ENCODE measurements at places on chromosomes 7 and 10.

DNA sequence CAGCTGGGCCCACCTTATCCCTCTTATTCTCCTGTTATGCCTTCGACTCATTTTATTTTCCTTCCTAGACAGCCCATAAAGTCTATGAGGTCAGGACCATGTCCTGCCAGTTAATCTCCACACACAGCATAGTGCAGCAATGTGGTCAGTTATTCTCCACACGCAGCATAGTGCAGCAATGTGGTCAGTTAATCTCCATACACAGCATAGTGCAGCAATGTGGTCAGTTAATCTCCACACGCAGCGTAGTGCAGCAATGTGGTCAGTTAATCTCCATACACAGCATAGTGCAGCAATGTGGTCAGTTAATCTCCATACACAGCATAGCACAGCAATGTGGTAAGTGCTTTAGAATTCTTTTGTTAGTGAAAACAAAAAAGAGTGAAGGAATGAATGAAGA lies 77.8 kb downstream of the TEX36 start:
- no peak for DNase-seq

DNA sequence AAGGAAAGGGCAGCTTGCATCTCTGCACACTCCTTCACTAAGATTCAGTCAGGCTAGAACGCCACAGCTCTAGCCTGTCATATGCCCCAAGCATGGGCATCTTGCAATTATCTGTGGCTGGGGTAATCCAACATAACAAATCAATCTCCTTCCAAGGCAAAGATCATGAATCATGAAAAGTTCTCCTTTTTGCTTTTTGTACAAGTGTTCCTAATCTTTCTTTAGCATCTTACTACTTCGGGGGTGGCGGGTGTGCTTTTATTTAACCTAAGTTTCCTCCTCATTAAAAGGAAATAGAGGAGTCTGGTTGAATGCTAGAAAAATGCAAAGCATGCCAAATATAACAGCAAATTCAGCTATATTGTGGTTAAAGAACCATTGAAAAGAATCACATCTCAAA lies 43.5 kb upstream of the NKX2-3 start:
- no peak for DNase-seq

GRCh38 chr7:26670290-26670689 lies 194.1 kb downstream of the SKAP2 start:
- no peak for DNase-seq

GRCh38 chr7:43799605-43800004 lies 41.1 kb downstream of the BLVRA start:
- DNase-seq = no peak

DNA sequence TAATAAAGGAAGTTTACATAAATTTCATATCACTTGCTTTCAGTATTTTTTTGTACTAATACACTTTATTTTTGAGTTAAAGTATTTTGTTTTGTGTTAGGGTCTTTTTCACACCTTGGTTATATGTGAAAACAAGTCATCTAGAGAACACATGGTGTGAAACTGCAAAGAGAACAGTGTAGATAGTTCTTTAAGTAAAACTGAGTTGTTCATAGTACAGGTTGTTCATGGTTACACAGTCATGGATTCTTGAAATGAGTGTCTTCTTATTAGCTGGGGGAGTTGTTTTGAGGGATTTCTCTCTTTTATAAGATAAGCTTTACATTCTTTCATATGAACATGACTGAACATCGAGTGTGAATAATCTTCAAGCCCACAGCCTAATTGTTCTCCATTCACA lies 244.2 kb downstream of the THSD7A start:
- DNase-seq = no peak

DNA sequence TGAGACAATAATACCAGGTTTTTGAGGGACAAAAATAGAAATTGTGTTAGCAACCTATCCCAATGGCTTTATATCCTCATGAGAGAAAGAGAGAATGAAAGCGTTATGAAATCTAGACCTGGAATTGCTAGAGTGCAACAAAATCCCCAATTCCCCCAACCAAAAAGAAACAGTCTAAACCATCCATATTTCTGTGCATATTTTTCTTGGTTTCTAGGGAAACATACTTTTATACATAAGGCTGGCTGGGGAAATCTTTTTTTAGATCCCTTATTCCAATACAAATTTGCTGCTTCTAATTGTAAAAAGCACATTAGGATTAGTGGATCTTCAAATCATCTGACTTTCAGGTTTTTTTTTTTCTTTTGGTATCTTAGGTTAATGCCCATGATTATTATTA lies 277.0 kb upstream of the SEMA3A start:
- DNase-seq = no peak

DNA sequence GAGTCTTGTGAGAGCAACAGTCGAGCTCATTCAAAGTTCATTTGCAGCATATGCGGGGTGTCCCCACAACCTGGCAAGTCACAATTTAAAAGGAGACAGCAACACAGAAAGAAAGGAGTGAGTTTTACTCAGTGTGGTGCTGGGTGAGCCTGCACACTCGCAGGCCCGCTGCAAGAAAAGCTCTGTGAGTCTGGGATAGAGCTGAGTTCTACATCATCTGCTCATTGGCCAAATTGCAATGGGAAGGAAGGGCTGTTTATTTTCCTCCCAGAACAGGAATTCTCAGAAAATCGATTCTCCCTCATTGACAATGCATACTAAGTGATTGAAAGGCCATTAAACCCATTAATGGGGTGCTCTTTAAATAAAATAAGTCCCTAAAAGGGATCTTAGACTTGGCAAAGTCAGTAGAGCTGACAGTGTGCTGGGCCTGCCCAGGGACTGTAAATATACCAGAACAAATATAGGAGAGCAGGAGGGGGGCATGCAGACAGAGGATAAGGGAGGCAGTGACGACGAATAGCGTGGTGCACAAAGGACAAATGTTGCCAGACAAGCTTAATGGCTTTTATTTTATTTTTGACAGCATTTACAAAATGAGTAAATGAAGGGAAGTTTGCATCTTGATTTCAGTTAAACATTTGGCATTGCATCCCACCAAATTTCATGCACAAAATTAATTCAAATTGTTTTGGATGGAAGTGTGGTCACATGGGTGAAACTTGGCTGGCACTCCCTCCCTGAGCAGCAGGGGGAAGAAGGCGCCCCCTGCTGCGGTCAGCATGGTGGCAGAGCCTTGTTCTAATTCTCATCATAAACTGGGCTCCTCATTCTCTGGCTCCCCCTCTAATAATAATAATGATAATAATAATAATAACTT lies 215.7 kb downstream of the SNX10 start:
- DNase-seq = no peak

DNA sequence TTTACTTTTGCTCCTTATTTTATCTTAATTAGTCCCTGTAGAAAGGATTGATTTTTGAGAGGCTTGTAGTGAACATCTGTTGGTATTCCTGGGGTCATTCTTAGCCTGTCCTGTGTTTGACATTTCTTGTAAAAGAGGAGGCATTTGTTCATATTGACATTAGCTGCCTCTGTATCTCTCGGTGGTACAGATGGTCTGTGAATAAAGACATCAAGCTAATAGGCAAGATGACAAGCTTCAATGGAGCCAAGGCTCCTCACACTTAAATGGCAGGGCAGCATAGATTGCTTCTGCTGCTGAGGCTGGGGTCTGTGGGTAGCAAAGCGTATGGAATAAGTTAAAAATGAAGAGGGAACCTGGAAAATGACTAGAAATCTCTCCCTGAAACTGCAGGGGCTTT lies 687.6 kb downstream of the LRMDA start:
- no peak for DNase-seq

GRCh38 chr10:63503395-63503794 lies 17.8 kb upstream of the REEP3 start:
- DNase-seq = no peak

DNA sequence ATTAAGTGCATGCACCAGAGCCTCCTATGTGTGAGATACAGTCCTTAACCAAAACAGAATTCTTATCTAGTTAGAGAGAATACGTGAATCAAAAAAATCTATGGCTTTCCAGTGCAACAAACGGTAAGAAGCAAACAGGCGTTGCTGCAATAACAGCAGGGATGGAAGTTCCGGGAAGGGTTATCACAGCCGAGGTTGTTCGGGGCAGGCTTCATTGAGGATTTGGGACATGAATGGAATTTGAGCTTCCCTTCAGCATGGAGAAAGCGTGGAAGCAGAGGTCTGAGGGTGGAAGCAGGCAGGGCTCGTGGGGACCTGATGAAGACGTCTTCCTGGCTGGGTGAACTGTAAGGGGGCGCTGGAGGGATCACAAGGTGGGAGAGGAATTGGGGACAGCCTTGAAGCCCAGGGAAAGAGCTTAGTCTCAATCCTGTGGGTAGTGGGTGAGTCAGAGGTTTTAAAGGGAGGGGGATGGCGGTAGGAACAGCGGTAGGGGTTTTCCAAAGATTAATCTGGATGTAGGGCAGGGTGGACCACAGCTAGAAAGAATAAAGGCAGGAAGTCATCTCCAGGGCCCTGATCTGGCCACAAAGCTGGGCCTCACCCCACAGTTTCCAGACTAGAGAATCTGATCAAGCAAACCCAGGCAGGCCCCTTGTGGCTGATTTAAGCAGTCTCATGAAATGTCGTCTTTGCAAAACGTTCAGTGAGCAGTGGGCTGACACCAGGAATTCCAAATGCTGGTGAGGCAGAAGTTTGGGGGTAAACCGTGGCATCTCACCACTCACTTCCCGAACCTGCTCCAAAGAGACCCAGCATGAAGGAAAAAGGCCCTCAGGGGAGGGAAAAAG lies 65.1 kb downstream of the CALML3 start:
- no peak for DNase-seq

- DNase-seq = no peak
Observed at GRCh38 chr7:143518521-143518920, 40.8 kb downstream of the TAS2R41 start.

GRCh38 chr10:133359972-133360610 lies 2.3 kb upstream of the FUOM start:
- no peak for DNase-seq

DNA sequence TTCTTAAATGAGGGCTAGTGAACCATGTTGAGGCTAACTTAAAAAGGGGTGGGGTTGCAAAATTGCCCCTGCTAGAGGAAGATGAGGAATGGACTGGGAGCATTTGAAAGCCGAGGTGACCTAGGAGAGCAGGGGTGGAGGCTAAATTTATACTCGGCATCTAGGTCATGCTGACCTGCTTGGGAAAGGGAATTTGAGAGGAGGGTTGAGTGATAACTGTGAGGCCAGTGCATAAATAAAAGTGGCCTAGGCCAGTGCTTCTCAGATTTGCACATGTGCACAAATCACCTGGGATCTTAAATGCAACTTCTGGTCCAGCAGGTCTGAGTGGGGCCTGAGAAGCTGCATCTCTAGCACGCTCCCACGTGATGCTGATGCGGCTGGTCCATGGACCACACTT lies 70.4 kb downstream of the CDK1 start:
- no peak for DNase-seq

DNA sequence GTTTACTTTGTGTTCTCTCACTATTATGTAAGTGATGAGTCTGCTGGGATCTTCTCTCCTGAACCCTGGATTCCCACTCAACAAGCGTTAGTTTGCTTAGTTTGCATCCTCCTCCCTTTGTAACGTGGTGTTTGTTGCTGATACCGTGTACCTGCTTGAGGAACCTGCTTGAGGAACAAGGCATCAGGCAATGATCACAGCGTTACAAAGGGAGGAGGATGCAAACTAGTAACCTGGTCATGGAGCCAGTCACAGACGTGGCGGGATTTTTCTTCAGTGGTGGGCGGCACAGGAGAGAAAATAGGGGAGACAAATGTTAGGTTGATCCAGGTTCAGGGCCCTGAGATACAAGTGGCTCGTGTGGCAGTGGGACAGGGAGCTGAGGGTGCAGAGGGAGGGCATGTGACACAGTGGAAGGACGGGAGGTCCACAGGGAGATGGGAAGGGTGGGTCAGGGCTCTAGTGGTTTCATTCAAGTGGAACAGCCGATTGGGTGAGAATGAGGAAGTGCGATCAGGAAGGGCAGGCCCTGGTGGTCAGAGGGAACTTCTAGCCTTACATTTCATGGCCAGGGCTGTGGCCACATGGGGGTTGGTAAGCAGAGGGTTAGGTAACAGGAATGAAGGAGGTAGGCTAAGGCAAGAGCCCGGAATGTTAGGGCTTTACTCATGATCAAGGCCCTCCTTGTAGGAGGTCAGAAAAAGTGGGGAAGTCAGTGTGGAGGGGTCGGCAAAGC lies 38.0 kb downstream of the SNX10 start:
- no peak for DNase-seq

DNA sequence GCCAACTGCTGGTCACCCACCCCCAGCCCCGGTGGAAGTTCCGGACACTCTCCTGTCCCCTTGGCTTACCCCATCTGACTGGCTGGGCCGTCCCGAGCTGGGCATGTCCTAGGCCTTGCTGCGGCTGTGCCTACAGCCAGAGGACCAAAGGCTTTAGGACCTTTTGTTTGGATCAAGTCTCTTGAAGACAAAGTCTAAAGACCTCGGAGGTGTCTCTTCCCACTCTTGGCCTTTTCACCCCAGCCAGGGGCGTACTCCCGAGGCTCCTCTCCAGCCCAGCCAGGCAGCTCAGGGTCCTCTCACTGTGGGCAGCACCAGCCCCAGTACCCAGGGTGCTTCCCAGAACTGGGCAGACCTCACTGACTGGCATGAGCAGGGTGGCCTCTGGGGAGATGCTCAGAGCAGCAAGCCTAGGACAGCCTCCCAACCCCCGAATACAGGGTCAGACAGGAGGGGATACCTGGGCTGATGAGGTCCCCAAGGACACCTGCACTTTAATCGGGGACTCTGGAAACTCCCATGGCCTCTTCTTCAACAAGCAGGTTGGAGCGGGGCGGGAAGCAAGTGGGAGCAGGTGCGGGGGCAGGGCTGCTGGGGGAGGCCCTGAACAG lies 2.7 kb upstream of the PWWP2B start:
- no peak for DNase-seq

GRCh38 chr7:38040831-38041230 lies 120.4 kb downstream of the EPDR1 start:
- no peak for DNase-seq

DNA sequence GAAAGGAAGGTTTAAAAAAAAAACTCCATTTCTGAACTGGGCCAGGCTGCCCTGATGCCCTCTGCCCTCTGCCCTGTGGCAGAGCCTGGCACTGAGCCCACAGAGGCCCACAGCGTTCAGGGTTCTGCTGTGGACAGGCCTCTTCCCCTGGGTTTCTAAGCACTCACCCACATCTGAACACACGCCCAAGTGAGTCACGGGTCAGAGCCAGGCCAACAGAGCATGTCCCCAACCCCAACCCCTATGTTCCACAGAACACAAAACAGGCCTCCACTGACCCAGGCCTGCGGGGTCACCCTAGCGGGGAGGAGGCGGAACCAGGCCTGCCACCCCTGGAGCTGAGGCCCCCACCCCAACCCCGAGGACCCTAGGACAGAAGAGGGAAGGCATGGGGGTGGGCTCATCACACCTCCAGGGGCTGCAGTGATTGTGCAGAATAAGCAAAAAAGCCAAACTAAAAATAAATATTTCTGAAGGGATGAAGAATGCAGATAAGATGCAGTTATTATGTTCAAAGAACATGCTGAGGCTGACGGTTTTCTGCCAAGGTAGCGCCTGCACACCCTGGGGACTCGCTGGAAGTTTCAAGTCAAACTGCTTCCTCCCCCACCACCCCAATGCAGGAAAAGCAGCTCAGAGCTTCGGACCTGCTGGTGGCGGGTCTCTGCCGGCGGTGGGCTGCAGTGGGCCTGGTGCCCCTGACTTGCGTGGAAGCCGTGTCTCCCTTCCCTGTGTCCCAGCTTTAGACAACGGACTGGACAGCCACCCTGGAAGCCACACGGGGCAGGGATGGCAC lies 5.4 kb downstream of the WDR86 start:
- no peak for DNase-seq
